ENCODE measurements at places on chromosomes 1 and 21.

DNA sequence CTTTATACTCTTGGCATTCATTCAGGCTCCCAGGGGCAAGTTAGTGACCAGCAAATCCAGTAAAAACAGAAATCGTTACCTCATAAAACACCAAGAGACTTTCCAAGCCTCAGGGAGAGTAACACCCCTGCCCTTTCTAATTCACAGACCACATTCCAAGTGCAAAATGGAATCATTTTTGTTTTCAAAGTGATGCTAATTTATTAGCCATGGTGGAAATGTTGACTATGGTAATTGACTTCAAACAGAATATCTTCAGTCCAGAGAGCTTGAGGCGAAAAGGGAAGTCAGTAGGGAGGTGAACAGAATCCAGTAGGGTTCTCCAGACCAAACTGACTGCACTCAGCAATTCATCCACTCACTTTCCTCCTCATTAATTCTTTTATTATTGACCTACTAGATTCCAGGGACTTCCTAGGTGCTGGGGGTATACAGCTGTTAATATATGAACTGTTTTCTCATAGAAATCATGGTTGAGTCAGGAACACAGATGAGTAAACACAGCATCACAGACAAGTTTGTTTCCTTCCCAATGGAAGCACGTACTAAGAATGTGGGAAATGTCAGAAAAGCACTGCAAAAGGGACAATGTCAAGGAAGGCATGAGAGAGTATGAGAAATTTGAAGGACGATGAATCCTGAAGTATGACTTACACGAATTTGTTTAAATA lies 388.5 kb upstream of the C1orf87 start:
- no peak for DNase-seq

DNA sequence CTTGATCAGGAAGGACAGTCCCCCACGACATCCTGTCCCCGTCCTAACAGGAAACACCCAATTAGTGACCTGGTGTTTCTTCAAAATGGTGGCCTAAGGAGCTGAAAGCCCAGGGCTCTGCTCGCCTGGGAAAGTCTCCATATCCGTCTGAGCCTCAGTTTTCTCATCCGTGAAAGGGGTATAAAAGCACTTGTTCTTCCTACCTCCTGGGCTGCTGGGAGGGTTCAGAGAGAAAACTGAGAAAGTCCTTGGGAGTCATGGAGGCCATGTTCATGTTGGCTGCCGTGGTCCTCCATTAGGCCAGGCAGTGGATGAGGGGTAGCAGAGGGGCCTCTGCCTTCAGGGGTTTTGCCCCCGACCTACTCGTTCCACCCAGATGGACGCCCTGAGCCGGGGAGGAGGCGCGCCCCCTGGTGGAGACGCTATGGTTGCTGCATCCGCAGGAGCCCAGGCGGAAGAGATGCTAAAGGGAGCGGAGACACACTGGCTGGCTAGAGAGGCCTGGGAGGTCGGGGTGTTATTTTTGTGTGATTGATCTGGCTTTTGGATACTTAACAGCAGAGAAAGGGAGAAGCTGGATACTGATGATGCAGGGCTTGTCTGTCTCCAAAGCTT lies 113.5 kb downstream of the PRDM2 start:
- DNase-seq = peak; percentile 31

GRCh38 chr21:25427828-25428227 lies 179.5 kb downstream of the MRPL39 start:
- DNase-seq = no peak

- no peak for DNase-seq
These were observed 78.1 kb downstream of the PCBP3 start for GRCh38 chr21:45721671-45722070.

DNA sequence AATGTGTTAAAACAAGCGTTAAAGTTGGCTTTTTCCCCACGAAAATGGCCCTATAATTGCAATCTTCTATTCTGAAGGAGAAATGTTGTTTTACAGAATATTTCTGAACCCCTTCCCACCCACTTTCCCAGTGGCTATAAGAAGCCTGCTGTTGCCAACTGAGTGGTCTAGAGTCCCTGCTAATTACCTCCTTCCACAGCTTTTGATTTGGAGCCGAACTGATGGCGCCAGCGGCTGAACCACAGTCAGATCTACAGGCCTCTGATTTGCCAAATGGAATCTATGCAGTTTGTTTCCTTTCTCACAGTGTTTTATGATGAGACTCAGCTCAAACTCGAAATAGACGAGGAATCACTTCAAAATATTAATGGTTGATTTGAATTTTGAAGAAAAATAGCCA lies 76.0 kb upstream of the C1orf105 start:
- no peak for DNase-seq

DNA sequence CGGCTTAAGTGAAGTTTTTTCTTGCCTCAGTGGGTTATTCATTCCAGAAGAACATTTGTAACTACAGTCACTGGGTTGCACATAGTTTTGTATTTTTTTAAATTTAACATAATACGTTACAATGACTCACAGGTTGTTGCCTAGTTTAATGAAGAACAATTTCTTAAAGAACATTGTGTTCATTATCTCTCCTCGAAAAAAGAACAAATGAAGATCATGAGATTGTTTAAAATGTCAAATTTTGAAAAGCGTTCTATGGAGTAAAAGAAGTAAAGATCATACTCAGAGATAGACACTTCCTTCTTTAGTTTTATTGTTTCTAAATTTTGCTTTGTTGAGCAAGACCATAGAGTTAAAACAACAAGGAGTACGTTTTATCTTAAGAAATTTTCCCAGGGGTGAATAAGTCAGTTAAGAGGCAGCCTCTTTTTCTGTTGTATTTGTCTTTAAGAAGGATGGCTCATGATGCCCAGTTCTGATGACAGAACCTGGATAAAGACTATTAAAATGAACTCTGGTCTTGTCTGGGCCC lies 10.5 kb upstream of the SLAMF1 start:
- DNase-seq = no peak

GRCh38 chr1:156594190-156594589 lies 2.6 kb downstream of the NAXE start:
- DNase-seq = no peak

DNA sequence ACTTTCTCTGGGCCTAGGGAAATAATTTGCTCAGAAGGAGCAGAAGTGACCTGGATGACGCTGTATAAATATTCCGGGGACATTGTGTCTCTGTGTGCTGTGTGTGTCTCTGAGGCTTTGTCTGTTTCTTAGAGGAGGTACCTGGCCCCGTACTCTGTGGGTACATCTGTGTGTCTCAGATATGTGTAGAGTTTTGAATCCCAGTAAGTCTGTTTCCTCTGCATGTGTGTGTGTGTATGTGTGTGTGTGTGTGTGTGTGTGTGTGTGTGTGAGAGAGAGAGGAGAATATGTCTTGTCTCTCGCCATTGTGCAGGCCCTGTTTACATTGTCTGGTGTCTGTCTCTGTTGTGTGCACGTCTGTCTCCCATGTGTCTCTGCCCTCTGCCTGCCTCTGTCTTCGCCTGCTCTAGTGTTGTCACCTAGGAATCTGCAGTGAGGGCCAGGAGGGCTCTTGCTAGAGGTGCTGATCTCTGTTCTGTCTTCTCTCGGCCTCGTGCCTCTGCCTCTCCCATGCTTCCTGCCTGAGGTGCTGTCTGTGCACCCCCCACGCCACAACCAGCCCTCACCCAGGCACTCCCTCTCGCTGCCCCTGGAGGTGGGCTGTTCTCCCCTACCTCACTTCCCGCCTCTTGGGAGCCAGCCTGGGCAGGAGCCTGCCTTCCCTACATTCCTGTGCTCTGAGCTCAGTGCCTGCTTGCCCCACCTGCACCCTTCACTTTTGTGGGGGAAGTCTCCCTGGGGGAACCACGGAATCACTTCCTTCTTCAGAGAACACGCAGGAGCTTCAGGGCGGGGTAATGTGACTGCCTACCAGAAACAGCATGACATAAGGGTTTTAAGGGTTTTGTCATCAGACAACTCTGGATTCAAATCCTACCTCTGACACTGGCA lies 5.9 kb downstream of the MAP7D1 start:
- no peak for DNase-seq

GRCh38 chr1:40965531-40965930 lies 14.0 kb upstream of the CTPS1 start:
- DNase-seq = no peak

DNA sequence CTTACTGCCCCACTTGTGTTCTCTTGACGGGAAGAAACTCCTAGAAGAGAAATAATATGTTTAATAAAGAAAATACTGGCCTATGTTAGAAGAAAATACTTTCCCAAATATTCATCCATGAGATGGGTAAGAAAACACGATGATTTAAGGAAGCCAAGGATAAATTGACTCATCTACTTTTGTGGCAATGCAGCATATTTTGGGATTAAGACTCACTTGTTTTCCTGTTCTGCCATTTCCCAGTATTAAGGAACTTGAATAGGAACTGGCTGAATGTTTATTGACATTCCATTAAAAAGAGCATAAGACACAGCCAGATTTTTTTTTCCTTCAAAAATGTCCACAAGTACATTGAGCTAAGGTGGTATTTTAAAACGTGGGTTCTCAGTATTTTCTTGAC lies 10.9 kb upstream of the ADAMTS5 start:
- peak; percentile 56 for DNase-seq

DNA sequence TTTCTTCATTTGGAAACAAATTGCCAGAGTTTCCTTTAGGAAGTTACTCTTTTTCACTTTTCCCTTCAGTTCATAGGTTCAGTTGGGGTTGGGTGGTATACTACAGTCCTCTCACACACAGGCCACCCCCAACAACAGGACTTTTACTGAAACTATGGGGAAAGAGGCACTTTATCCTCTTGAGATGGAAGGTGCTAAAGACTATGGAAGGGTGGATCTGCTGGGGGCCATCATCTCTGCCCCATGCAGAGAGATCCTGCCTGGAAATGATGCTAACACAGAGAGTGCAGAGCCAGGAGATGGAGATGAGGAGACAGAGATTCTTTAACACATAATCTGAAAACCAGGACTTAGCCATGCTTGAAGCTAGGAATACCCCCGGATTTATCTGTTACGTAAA lies 24.3 kb downstream of the ILDR2 start:
- no peak for DNase-seq

DNA sequence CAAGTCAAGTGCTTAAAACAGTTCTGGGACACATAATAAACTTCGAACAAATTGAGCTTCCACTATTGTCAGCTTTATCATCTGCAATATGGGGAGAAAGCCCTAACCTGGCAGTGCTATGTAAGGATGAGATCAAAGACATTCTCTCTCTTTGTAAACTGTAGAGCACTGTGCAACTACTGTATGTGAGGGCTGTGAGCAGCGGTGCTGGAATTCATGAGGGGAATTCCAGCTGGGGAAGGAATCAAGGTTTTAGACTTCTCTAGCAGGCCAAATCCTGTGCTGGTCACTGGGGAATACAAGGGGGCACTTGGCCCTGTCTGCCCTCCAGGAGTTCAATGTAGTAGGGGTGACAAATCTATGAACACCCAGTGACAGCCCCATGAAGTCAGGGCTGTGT lies 9.3 kb downstream of the FAM151A start:
- DNase-seq = no peak

GRCh38 chr1:163038928-163039706 lies 30.0 kb upstream of the RGS4 start:
- DNase-seq = no peak

DNA sequence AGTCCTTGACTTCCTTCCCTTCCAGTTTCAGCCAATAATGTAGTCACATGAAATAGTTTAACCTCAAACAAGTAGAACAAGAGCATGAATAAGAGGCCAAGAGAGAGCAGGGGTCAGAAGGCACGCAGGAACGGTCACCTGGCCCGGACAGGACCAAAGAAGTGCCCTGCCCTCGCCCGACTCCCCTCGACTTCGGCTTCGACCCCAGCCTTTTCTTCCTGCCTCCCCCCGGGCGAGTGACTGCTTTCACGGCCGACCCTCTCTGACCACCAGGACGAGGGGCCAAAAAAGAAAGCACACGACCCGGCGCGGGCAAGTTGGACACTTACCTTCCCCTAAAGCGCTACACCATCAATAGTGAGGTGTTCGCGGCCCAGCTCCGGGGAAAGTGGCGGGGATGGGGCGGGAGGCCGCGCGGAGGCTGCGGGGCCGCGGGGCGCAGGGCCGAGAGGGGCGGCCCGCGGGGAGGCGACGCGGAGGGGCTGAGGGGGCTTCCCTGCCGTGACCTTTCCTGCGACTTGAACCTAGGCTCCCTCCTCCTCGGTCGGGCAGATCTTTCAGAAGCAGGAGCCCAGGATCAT lies 519 bp downstream of the RERE start:
- DNase-seq = peak; percentile 13

DNA sequence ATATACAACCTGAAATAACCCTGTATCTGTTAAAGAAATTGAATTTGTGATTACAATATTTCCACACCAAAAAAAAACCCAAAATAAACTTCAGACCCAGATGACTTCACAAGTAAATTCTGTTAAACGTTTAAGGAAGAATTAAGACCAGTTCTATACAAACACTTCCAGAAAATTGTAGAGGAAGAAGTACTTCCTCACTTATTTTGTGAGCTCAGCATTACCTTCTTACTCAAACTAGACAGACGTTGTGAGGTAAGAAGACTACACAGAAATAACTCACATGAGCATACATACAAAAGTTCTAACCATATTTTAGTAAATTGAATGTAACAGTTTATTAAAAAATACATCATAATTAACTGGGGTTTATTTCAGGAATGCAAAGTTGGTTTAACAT lies 18.8 kb downstream of the RALGPS2 start:
- no peak for DNase-seq
